ENCODE measurements at places on chromosomes 5 and 9.

GRCh38 chr5:172849606-172850453 lies 15.8 kb downstream of the ERGIC1 start:
- no peak for DNase-seq

GRCh38 chr9:113992276-113992951 lies 85.7 kb downstream of the AMBP start:
- DNase-seq, result peak; percentile 5

DNA sequence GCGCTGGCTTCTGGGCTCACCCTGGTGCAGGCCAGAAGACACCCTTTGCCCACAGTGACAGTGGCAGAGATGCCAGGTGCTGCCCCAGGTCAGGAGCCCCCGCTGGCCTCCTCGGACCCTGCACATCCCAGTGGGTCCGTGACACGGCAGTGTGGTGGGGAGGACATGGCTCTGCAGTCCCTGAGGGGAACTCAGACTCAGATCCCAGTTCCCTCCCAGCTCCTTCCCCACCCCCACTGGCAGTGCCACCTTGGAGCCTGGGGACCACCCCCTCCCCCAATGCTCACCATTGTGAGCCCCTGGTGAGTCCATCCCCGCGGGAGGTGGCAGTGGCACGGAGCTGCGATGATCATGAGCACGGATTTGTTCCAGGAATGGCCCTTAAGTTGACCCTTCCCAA lies 562 bp upstream of the CCDC187 start:
- no peak for DNase-seq

GRCh38 chr9:18215626-18216025 lies 258.3 kb upstream of the ADAMTSL1 start:
- DNase-seq, result no peak

DNA sequence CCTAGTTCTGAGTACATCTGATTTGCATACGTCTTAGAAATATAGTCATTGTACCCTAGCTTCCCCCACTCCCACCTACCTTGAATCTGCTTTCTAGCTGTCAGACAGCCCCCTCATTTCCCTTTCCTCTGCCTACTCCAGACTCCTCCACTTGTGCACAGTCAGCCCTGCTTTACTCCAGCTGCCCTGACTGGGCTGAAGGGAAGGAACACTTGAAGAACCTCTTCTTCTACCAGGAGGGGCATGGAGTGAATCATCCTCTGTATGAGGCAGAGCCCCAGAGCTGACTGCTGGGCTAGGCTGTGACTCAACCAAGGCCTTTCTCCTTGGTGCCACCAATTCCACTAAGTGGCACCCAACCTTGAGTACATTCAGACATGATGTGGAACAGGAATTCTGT lies 18.1 kb upstream of the ZFR start:
- no peak for DNase-seq
